ENCODE measurements at places on chromosomes 5 and 9. TPM values are rescaled to one million over a fixed set of nuclear protein-coding genes. Genes with fewer than 3 reads are reported as not detected.

The HAVCR2 gene
- under 0.01 TPM for total RNA-seq

The ADGRD2 gene
- total RNA-seq: not detected

The S100Z gene
- not detected for total RNA-seq

The DELE1 gene
- total RNA-seq: 28.0 TPM

The ZNF462 gene
- total RNA-seq: 18.8 TPM

The GPR21 gene
- 0.28 TPM for total RNA-seq

The RGMB gene
- 74.4 TPM for total RNA-seq

The ZNF474 gene
- total RNA-seq: 0.56 TPM

The F2RL2 gene
- 21.7 TPM for total RNA-seq

The ORM2 gene
- total RNA-seq: not detected

The HAND1 gene
- not detected for total RNA-seq

The VAV2 gene
- total RNA-seq: 9.7 TPM

The PCDHGA5 gene
- 2.0 TPM for total RNA-seq

The NR6A1 gene
- total RNA-seq: 0.36 TPM

The COL23A1 gene
- total RNA-seq: not detected

The CYFIP2 gene
- total RNA-seq: 11.7 TPM

The NEUROG1 gene
- total RNA-seq: not detected

The RLN1 gene
- not detected for total RNA-seq

The MAP1B gene
- total RNA-seq: 183 TPM

The PCDHGB6 gene
- 2.8 TPM for total RNA-seq

The GFM2 gene
- 61.4 TPM for total RNA-seq

The CAVIN4 gene
- total RNA-seq: 4.2 TPM

The CNTNAP3 gene
- total RNA-seq: 1.1 TPM

The SCGB3A1 gene
- not detected for total RNA-seq

Measured in IMR-90 (cell line).